ENCODE measurements at places on chromosomes 11 and 22.

GRCh38 chr11:131966667-131967066 lies 596.3 kb downstream of the NTM start:
- DNase-seq: no peak

DNA sequence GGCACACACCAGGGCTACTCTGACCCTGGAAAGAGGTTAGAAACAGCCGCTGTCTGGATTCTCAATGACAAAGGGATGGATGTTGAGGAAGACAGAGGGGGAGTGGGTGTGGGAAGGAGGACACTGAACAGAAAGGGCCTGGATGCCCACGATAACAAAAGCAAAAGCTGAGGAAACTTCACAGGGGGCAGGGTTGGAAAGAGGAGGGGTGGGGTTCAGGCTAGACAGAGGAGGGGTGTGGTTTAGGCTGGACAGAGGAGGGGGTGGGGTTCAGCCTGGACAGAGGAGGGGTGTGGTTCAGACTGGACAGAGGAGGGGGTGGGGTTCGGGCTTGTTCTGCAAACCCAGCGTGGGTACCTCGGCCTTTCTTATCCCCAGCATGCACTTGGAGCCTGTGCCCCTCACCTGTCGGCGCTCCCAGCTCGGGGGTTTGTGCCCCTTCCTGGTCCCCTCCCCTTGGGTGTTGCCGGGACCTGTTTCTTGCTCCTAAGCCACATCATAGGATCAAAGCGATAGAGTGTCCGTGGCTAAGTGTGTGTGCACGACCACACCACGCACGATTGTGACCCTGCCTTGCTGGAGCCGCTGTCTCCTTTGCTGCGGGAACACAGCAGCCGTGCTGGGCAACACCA lies 75.6 kb downstream of the BRD1 start:
- no peak for DNase-seq

DNA sequence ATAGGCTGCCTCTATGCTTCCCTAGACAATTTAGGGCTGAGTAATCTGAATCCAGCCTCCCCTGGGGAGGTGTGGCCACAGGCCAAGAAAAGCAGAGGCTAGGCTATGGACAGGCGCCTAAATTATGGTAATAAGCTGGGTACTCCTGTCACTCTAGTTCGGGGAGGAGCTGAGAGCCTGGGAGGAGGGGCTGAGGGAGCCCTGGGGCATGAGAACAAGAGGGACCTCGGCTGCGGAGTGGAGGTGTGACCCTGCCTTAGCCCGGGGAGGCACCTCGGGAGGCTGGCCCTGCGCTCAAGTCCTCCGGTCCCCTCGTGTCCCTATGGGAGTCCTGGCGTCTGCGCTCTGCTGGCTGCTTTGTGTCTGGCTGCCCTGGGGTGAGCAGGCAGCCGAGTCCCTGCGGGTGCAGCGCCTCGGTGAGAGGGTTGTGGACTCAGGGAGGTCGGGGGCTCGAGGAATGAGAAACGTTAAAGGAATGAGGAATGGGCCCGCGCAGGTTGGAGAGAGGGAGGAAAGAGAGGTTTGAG lies at the start of gene OTOG:
Gene OTOG, plus strand, starts transcription at position 209 of the 527 bp plus-strand sequence. Its CDS starts 114 bp downstream, at position 323.
- no peak for DNase-seq

GRCh38 chr11:35173011-35173511 lies 34.1 kb downstream of the CD44 start:
- DNase-seq: no peak

DNA sequence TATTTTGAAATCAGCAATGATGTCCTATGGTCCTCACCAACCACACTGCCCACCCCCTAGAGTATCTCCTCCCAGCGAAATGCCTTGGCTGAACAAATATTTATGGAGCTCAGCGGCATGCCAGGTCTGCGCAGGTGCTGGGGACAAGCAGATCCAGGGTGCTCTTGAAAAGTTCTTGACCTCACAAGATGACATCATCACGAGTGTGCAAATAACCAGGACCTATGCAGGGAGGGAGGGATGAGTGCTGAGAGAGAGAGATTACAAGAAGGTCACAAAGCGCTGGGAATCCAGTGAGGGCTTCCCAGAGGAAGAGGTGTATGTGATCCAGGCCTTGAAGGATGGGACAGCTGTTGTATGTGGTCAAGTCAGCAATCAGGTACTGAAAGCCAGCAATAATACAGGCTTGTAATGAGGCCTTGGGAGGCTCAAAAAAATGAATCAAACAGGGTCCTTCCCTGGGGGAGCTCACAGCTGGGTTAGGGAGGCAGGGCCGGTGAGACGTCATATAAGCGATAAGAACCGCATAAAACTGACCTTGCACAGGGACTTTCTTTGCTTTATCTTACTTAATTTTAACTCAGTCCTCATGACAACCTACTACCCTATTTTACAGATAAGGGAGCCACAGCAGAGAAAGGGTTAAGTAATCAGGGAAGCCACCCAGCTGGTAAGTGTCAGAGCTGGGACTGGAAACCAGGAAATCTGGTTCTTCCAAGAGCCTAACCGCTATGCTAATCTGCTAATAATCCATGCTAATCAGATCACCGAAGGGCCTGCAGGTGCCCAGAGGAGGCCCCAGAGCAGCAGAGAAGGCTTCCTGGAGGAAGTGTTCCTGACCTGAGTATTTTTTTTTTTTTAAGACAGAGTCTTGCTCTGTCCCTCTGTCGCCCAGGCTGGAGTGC lies 8.2 kb downstream of the ARRB1 start:
- no peak for DNase-seq

All from activated T-cell treated with anti-CD3 and anti-CD28 coated beads, Interleukin-2, amount 50 U/mL, for 72 hours (primary cell).